ENCODE measurements at places on chromosomes 16 and 17.

DNA sequence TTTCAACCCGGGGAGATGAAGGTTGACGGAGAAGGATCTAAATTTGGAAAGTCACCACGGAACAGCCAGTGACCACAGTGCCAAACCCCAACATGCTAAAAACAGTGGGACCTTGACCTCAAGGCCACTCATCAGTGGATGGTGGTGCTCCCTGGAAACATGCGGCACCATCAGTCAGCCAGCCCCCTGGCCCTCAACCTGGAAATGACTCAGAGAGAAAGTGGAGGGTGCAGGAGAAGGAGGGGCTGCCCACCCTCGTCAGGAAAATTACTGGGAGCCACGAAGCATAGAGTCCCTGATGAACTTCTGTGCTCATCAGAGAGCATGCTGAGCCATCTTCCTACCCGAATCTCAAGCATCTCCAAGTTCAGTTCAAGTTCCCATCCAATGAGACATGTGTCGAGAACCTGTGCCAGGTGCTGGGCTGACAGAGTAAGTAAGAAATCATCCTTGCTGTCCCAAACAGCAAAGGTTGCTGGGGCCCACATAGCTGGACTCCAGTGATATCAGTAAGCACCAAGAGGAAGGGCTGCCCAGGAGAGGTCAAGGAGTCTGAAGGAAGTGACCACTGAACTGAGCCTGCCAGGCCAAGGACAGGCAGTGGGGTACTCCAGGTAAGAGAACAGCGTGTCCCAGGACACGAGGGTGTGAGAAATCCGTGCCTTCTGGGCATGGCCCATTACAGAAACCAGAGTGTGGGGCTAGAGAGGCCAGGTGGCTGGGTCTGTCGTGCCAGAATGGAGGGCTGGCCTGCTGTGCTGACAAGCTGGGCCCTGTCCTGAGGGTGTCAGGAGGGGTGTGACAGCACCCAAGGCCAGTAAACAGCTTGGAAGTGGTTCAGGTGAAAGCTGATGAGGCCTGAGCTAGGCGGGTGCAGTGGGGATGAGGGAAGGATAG, 5.2 kb downstream of the PECAM1 start:
- peak; percentile 67 for DNase-seq

GRCh38 chr16:28502290-28502689, 4.3 kb downstream of the IL27 start:
- DNase-seq: no peak

GRCh38 chr17:41223821-41224220, 2.6 kb upstream of the KRTAP9-2 start:
- no peak for DNase-seq

DNA sequence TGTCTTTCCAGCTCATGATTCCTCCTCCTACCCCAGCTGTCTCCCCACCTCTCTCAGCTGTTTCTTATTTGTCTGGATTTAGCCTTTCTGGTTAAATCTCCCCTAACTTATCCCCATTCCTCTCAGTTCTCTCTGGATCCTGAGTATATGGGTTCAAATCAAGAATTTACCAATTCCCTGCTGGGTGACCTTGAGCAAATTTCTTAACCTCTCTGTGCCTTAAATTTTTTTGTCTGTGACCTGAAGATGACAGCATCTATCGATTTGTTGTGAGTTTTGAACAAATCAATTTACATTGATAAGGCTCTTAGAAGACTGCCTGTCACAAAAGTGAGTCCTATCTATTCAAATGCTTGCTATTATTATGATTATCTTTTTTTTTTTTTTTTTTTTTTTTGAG, 2.0 kb upstream of the KCNG4 start:
- DNase-seq: no peak

DNA sequence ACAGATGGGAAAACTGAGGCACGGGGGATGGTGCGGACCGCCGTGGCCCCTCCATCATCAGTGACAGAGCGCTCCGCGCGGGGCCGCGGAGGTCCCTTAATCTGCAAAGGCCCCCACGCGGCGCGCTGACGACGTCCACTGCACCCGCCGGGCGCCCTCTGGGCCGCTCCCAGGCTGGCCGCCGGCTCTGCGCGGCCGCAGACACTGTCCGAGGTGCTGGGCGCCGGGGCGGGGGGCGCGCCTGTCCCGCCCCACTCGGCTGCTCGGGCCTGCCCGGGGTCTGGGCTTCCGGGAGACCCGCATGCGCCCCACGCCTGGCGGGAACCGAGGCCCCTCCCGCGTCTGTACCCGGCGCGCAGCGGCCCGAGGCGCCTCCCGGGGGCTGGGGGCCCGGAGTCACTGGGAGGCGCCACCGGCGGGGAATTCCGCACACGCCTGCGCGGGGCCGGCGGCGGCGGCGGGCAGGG, 550 bp upstream of the RNF213 start:
- DNase-seq: peak; percentile 69

DNA sequence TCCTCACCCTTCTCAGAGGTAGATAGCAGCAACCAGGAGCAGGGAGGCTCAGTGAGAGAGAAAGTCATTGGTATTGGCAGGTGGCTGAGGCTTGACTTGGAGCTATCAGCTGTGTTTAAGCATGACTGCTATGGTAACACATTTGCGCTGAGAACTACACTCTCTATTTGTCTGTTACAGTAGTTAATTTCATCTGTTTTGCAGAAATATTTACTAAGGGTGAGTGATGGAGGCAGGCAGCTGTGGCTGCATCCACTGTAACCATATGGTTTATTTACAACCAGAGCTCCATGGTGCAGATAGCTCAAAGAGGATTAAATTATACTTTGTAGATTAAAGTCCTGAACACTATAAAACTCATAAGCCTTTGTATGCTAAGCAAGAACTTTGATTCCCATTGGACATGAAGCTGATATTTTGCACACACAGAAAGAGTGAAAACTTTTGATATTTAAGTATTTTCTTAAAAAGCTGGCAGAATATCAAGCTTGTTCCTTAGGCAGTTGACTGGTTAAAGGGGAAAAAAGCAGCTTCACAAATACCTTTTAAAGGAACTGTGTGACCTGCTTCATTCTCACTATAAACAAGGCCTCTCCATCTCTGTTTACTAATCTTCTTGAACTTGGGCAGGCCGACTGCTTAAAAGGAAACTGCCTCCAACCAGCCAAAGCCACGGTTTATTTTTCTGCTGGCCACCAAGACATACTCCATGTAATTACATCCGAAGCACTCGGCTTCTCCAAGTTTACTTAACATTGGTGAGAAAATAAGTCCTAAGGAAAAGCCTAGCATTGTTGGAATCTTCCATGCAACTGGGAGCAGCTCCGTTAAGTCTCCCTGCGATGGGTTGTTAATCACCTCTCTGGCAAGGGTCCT, 299.8 kb upstream of the ZFHX3 start:
- DNase-seq: no peak

DNA sequence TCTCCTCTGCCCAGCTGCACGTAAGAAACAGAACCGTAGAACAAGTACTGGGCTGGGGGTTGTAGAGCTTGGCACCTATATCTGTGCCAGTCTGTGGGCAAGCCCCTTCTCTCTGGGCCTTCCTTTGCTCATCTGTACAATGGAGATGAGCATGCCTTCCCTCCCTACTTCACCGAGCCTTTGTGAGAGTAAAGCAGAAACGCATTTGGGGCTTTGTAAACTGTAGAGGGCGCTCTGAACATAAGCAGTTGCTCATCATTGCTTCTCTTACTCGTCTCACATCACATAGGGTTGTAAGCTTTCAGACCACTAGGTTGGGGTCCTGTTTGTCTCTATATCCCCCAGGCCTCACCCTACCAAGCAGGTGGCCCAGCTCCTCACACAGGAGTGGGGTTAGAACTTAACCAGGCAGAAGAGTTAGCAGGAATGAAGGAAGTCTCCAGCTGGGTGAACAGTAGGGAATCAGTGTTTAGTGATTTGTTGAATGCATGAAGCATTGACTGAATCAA, 15.1 kb downstream of the SAMD14 start:
- DNase-seq: no peak

- no peak for DNase-seq
Observed at GRCh38 chr17:32315171-32315570, 26.8 kb downstream of the C17orf75 start.

- no peak for DNase-seq
Observed at GRCh38 chr17:44122816-44123355, 555 bp downstream of the HDAC5 start.

DNA sequence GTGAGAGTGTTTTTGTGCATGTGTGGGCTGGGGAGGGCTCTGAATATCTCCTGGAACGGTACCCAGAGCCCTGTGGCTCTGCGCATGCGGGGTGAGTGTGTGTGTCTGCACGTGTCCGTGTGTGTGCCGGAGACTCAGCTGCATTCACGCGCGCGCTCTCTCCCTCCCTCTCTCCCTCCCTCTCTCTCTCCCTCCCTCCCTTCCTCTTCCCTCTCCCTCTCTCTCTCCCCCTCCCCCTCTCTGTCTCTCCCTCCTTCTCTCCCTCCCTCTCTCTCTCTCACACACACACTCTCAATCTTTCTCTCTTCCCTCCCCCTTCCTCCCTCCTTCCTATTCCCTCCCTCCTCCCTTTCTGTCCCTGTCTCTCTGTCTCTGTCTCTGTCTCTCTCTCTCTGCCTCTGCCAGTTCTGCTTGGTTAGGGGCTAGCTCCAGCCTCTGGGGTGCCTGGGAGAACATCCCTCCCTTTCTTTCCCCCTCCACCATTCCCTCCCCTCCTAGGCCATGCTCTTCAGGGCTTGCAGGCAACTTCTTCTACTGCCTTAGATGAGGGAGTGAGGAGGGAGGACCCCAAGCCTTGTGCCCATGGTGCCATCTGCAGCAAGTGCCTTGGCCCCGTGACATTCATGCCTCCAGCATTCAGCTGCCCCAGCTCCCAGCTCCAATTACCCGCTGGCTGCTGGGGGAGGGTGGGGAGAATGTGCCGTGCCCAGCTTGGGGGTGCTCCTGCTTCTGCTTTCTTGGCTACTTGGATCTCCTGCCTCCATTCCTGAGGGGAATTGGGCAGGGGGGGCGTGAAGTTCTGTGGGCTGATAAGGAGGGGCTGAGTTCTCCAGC, 6.4 kb downstream of the THRA start:
- DNase-seq: peak; percentile 94

GRCh38 chr16:13130586-13130985, 229.2 kb downstream of the SHISA9 start:
- no peak for DNase-seq

DNA sequence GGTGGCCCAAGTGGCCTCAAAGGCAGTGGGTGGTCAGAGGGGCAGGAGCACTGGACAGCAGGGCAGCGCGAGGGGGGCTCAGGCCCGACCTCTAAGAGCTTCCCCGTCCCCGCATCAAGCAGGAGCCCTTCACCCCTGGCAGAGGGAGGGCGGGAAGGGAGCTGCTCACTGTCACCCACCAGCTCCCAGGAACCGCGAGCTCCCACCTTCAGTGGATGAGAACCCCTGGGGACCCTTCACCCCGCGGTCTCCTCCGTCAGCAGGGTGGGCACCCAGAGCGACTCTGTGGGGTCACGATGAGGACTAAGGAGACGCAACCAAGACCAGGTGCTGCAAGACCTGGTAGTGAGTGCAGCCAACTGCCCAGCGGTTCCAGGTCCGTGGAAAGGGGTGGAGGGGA, 13.6 kb downstream of the CEP131 start:
- no peak for DNase-seq

- peak; percentile 79 for DNase-seq
Observed at GRCh38 chr17:63434951-63435571, 11.0 kb downstream of the CYB561 start.

GRCh38 chr17:1627982-1628855, at the start of gene SLC43A2:
Gene SLC43A2, minus strand, starts transcription at chr17:1628834. Its CDS starts 960 bp downstream, at chr17:1627874.
- DNase-seq: peak; percentile 82

DNA sequence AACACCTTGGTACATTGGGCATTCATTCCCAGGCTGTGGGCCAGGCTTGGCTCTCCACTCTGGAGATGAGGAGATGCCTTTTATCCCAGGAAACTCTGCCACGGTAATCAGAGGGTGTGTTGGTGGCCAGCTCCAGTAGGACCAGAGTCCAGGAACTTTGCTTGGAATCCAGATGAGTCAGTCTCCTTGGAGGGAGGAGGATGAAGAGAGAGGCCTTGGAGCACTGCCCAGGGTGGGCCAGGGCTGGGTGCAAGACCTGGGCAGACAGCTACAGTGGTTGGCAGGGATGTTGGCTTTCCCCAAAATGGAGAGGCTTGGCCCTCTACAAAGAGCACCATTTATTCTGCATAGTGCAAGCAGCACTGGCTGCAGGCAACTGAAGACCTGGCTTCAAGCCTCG, 209.0 kb downstream of the RGS9 start:
- no peak for DNase-seq

- DNase-seq: no peak
Observed at GRCh38 chr17:49450735-49451134, 36.1 kb upstream of the PHB1 start.

- no peak for DNase-seq
Observed at GRCh38 chr17:73551759-73552158, 92.5 kb downstream of the SDK2 start.

- DNase-seq: no peak
Observed at GRCh38 chr17:17029938-17030337, 12.3 kb upstream of the MPRIP start.

- DNase-seq: no peak
Observed at GRCh38 chr16:47861999-47862398, 293.8 kb downstream of the ABCC12 start.

- no peak for DNase-seq
Observed at GRCh38 chr17:28765038-28765437, 21.2 kb downstream of the TRAF4 start.

DNA sequence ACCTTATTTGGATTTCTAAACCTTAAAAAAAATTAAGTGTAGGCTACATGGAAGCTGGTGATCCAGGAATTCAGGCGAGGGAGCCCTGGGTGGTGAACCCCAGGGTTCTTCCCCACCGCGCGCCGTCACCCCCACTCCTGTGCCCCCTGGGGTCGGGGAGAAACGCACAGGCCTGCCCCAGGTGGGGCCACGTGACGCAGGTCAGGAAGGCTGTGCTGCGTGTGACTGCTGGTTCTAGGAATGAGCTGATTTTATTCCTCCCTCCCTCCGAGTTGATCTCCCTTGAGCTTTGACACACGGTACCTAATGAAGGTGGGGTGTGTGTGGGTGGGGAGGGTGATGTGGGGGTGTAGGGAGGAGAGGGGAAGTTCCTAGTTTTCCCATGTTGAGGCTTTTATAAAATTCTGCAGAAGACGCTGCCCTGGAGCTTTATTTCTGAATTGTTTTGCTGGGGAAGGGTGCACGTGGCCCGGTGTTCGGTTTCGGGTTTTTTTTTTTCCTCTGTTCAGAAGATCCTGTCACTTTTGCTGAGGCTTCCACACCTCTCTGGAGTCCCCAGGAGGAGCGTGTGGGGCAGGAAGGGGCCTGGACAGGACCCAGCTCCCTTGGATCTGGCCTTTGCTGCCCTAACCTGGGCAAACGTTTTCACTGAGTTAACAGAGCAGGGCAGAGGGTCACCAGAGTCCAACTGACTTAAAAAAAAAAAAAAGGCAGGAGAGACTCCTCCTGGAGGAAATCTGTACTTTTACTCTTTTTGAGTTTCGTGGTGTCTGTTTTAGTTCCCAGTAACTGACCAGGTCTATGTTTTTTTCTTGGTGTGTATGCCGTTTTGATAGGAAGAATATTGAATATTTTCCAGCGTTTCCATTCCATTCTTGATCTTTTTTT, 55.8 kb upstream of the GSE1 start:
- no peak for DNase-seq

DNA sequence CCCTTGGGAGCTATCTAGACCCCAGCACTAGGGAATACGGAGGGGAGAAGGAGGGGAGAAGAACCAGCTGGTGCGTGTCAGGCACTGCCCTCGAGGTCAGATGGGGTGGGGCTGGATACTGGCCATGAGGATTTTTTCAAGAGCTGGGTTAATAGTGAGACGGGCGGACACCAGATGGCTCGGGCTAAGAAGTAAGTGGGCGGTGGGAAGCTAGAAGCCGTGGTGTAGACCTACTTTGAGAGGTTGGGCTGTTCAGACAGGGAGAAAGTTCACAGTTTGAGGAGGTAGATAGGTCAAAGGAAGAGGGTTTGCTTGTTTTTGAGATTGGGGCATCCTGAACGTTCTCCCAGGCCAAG, 303.8 kb downstream of the SEC14L1 start:
- peak; percentile 69 for DNase-seq

- no peak for DNase-seq
Observed at GRCh38 chr17:43987131-43988021, 17.0 kb upstream of the NAGS start.
